Stimulated activated CD4-positive, alpha-beta T cell treated with anti-CD3 and anti-CD28 coated beads, Interleukin-2, amount 100 ng/mL, for 24 hours (primary cell): ENCODE measurements at places on chromosomes 12 and 14.

DNA sequence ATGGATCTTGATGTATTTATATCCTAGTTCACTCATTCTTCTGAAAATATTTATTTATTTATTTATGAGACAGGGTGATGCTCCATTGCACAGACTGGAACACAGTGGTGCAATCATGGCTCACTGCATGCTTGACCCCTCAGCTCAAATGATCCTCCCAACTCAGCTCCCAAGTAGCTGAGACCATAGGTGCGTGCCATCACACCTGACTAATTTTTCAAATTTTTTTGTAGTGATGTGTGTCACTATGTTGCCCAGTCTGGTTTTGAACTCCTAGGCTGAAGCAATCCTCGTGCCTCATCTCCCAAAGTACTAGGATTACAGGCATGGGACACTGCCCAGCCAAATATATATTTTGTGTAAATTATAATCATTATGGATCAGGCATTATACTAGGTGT is 595.6 kb upstream of the ATP2B1 start:
- DNase-seq: no peak

GRCh38 chr12:73112035-73112816 is 840.1 kb downstream of the TRHDE start:
- no peak for DNase-seq

DNA sequence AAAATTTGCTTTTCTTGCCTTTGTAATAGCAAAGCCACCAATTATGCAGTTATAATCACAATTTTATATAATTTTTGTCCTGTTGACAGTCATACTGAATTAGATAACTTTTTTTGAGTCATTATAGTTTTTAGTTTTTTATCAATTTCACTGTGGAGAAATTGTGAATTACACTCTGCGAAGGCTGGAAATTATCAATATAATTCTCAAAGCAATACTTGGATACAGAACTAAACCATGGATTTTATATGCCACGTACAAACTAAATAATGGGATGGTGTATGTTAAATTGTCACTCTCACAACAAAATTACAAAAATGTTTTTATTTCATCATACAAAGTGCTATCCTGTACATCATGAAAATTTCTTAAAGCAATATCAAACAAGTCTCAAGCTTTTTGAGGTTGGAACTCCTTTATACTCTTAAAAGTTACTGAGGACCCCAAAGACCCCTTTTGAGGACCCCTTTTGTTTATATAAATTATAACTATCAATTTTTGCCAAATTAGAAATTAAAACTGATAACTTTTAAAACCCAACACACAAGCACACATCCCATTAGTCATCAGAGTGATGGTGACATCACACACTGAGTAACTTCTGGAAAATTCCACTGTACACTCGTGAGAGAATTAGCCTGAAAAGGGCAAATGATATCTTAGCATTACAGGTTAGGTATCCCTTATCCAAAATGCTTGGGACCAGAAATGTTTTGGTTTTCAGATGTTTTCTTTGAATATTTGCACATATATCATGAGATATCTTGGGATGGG is 19.8 kb upstream of the AQP2 start:
- DNase-seq: no peak

DNA sequence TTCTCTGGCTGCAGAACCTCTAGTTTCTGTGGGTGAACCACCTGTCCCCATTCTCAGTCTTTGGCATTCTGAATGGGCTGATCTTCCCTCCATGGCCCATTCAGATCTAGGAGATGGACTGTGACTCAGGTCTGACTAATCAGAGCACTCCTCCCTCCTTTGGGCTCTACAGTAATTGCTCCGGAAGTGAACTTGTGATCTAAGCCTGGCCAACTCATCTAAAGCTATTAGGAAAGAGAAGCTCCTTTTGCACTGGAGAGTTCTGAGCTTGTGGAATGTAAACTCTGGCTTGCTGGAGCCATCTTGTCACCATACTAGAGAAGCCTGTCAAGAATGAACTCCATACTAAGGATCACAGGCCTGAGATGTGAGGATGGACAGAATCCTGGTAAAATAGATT is 168.2 kb downstream of the SUDS3 start:
- no peak for DNase-seq

DNA sequence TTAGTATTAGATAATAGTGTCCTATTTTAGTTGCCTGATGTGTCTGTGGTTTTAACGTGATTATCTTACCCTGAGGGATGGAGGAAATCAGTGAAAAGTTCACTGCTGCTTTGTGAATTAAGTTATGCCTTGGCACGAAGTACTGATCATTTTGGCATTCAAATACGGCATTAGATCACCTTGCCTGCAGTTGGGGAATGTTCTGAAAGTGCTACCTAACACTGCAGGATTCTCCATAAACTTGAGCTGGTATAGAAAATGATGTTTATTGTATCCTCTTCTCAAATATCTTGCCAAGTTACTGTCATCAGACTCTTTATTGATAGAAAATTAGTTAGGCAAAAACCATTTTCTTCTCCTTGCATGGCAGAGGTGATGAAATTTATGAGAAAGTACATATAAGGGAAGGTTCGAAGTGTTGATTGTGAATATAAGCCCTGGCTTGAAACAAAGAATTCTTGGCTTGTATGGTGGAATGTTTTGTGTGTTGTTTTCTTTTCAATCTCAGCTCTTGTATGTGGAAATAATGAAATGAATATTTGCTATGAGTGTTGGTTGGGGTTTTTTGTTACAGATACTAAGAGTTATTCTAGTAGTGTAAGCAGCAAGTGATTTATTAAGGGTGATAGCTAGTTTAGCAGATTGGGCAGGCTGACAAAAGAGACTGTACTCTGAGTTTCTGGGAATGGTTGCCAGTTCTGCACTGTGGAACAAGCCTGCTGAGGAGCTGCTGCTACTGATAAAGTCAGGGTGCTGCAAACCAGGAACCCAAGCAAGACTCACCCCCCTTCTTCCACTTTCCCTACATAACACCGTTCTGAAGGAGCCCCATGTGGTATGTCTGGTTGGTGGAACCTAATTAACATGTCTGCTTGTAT is 448.3 kb downstream of the PCNX1 start:
- DNase-seq: no peak

DNA sequence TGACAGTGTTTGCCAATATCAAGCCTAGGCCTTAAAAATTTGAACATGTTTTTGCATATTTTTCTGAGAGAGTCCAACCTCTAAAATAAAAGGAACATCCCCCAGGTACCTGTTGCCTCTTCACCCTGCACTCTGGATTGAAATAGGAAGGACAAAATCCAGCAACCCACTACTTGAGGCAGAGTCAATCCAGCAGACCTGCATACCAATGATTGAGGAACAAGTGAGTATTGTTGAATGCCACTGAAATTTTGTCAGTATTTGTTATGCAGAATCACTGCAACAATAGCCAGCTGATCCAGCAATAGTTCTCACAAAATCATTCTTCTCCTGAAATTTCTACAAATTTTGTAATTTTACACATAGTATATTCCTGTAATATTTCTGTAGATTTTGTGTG is 460.6 kb upstream of the FOXG1 start:
- DNase-seq: no peak

GRCh38 chr12:12198124-12198523 is 68.7 kb downstream of the LRP6 start:
- DNase-seq: no peak

DNA sequence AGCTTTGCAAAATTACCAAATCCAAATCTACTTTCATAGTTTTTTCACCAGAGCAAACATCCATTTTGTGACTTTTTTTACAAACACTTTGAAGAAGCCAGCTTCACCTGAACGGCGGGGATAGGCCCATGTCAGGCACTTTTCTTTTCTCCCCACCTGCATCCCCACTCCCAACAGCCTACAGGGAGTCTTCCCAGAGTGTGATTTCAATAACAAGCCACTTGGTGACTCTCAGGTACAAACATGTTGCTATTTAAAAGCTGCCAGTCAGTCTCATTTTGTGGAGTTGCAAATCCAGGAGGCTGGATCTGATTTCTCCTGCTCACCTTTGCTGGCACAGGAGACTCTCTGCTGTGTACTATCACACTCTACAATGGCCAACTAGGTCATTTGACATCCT is 285.5 kb downstream of the KCNH5 start:
- no peak for DNase-seq

DNA sequence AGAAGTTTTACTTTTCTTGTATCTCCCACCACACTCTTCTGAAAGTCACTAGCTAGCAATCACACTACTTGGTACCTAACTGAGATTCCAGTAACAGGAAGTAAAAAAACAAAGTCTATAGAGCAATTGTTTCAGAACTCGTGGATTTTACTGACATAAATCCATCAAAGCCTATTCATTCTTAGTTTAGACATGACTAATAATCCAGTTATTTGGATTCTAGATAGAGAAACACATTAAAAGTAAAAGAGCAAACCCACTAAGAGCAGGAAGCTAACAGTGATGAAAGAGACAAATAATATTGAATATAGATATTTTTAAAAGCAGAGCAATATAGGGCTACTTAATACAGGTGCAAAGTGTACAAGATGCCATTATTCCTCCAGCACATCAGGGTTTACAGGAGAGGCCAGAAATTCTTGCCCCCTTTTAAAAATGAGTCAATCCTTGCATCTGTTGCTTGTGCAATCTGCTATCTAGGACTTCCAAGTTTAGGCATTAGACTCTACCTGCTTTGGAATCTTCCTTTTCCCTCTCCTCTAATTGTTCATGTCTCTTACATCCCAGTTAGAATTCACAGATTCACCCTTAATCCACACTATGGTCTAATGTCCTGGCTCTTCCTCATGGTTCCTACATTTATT is 6.0 kb downstream of the HEATR5A start:
- no peak for DNase-seq

DNA sequence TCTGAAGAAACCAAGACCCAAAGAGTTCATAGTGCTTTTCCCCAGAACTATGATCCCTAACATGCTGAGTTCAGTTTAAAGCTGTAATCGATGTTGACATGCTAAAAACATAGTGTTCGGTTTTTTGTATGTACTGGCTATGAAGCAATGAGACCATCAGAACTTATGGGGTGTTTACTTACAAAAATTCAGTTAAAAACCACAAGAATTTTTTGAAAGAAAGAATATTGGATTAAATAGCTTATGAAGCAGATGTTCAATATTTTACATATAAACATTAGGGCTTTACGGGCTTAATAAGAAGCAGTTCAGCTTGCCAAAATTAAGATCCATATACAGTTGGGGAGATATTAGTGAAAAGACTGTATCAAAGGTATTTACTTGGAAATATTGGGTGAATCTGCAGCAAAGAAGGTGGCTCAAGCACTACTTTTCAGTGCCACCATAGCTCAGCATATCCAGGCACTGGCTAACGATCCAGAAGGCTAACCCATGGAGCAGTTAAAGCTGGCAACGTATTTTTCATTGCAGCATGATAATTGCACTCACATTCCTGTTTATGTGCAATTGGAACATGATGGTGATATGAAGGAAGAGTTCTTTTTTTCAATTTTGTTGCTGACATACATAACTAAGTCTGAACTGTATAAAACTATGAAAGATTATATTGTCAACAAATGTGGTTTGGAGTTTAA is 125.9 kb downstream of the EFCAB11 start:
- no peak for DNase-seq

- no peak for DNase-seq
These were observed 25.1 kb downstream of the PRKAB1 start for GRCh38 chr12:119692997-119693396.

- no peak for DNase-seq
These were observed 1.1 kb downstream of the EML1 start for GRCh38 chr14:99794151-99794780.

GRCh38 chr12:116282371-116283286 is 5.1 kb upstream of the MED13L start:
- DNase-seq: no peak

GRCh38 chr12:24530689-24531088 is 418.2 kb downstream of the BCAT1 start:
- no peak for DNase-seq

DNA sequence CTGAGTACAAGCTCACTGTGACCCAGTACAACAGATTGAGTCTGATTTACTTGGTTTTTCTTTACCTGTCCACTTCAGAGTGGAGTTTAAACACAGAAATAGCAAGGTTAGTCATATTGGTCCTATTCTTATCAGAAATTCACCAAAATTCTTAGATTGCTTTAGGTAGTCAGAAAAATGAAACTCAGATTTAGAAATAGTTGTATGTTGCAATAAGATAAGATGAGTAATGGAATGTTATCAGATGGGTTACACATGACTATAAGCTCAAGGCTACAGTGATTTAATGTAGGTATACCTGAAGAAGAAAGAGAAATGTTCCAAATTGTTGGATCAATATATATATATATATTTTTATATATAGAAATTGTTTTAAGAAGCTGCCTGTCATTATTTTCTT is 524.1 kb downstream of the LRFN5 start:
- DNase-seq: no peak

- DNase-seq: no peak
These were observed 23.2 kb upstream of the BICD1 start for GRCh38 chr12:32083489-32083888.

DNA sequence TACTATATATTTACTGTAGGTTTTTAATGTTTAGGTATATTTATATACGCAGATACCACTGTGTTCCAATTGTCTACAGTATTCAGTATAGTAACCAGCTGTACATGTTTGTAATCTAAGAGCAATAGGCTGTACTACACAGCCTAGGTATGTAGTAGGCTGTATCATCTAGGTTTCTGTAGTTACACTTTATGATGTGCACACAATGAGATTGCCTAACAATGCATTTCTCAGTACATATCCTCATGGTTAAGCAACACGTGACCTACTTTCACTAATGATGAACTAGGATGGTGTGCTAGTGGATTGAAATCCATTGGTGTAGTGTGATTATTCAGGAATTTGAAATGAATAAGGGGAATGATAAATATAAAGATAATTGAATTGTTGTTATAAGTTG is 77.7 kb downstream of the ETNK1 start:
- DNase-seq: no peak

DNA sequence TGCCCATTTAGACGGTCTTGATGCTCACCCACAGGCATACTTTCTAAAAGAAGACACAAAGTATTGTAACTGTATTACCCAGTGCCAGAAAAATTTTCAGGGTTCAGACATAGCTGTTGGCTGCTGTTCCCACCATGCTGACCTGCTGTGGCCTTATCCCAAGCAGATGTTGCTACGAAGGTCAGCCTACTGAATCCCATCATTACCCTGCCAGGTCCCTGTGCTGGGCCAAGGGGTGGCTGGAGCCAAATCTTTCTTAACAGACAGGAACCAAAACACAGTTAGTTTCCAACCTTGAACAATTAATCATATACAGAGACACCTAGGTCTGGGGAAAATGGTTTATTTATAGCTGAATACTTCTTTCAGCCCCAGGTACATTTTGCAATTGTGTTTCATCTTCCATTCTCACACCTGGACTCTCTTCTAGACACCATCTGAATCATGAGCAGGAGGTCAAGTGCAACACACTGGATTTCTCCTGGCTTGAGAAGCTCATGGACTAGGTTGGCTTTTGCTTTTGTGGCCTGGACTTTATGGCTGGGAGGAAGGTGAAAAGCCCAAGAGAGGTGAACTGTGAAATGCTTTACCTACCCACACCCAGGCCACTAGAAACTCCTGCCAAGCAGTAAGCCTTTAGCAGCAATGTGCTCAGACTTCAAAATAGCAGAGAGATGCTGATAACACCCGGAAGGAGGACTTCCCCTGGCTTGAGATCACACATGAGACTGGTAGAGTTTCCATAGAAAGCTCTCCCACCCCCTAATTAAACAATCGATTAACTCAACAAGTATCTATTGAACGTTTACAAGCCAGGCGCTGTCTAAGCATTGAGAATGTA is 150.1 kb downstream of the SUDS3 start:
- no peak for DNase-seq

GRCh38 chr14:100737526-100737925 is 10.8 kb downstream of the DLK1 start:
- no peak for DNase-seq
